ENCODE measurements at places on chromosomes 6 and 20. TPM values are rescaled to one million over a fixed set of nuclear protein-coding genes. Genes with fewer than 3 reads are reported as not detected.

GRCh38 chr6:15319677-15320076 lies 73.8 kb downstream of the JARID2 start:
- H3K27ac ChIP-seq, result no peak overlapping the region
- no peaks in the 10 kb centered on the region for H3K36me3 ChIP-seq
- H3K27me3 ChIP-seq, result no peaks in the 10 kb centered on the region
- no peak overlapping the region for H3K4me3 ChIP-seq
- peaks cover 15% of the 10 kb centered on the region for H3K4me1 ChIP-seq
- DNase-seq, result no peak

The TGM3 gene
- polyA plus RNA-seq, result not detected

The EPPIN gene
- not detected for polyA plus RNA-seq

- peak overlapping the region; percentile 72 for H3K27ac ChIP-seq
- H3K4me3 ChIP-seq, result peak overlapping the region; percentile 82
- H3K4me1 ChIP-seq, result peaks cover 33% of the 10 kb centered on the region
- no peaks in the 10 kb centered on the region for H3K36me3 ChIP-seq
Observed at GRCh38 chr6:28940858-28941683, 17.3 kb upstream of the TRIM27 start.

The CD40 gene
- polyA plus RNA-seq, result 8.7 TPM

- H3K36me3 ChIP-seq, result no peaks in the 10 kb centered on the region
- peaks cover 8% of the 10 kb centered on the region for H3K27me3 ChIP-seq
- no peak for DNase-seq
- H3K4me3 ChIP-seq, result no peak within 1 kb of the TSS
- H3K27ac ChIP-seq, result no peak within 1 kb of the TSS
Observed at GRCh38 chr20:54475334-54476168, at the start of gene DOK5. TSS of gene DOK5 (plus strand) at chr20:54475593. CDS start at chr20:54475947, 354 bp downstream.

The OR2H2 gene
- polyA plus RNA-seq, result not detected

GRCh38 chr6:52489881-52490280 lies 69.7 kb downstream of the EFHC1 start:
- no peak overlapping the region for H3K27ac ChIP-seq
- H3K4me3 ChIP-seq, result no peak overlapping the region
- no peaks in the 10 kb centered on the region for H3K36me3 ChIP-seq
- no peak for DNase-seq
- H3K4me1 ChIP-seq, result no peaks in the 10 kb centered on the region
- H3K27me3 ChIP-seq, result peaks cover 3% of the 10 kb centered on the region

The CCN6 gene
- polyA plus RNA-seq, result 0.06 TPM

DNA sequence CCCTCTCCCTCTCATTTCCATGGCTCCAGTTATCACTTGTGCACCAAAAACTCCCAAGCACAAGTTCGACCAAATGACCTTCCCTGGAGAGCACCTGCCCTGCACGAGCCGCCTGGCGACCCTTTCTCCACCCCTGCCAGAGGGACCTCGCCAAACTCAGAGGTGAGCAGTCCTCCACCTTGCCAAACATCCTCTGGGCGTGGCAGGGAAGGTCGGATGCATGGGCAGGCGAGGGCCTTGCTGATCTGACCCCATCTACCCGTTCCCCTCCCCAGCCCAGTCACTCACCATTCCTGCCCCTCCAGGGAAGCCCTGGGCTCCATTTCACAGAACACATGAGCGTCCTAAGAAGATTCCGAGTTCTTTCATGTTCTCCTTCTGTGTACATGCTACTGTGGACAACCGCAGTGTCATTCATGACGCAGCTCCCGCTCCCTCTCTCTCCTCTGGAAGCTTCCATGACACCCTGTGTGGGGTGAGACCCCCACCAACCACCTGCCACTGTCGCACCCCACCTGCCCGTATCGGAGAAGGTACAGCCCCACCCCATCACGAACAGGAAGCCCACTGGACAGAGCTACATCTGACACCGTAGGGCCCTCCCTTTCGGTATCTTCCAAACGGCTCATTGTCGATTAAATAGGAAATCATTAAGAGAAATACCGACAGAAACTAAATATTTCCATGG lies 104.3 kb downstream of the DACT2 start:
- no peak for DNase-seq
- no peak overlapping the region for H3K4me3 ChIP-seq
- H3K27me3 ChIP-seq, result no peaks in the 10 kb centered on the region
- H3K27ac ChIP-seq, result no peak overlapping the region
- H3K36me3 ChIP-seq, result no peaks in the 10 kb centered on the region

The TRAPPC3L gene
- not detected for polyA plus RNA-seq

All from CD4-positive, CD25-positive, alpha-beta regulatory T cell (primary cell).